ENCODE measurements at places on chromosomes 2 and 18.
A peak's percentile ranks its signal among the peaks of the same experiment; 100 is the strongest.

DNA sequence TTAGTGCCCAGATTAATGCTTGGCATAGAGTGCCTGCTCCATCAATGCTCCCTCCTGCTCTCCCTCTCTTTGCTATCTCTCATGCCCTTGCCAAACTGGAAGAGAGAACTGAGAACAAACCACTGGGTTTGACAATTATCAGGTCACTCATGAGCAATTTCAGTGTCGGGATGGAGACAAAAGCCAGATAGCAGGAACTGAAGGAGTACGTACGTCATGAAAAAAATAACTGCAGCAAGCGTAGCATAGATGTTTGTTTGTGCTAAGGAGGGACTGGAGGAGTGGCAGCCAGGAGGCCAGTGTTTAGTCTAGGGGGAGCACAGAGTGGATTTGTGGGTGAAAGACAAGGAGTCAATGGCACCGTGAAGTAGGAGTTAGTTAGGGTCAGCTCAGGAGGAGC lies 113.3 kb downstream of the POLE4 start:
- no peak for DNase-seq

- no peak for DNase-seq
Measured at GRCh38 chr2:5188636-5189035, 503.5 kb upstream of the SOX11 start.

GRCh38 chr2:203763938-203764664 lies 57.7 kb downstream of the CD28 start:
- DNase-seq, result no peak

DNA sequence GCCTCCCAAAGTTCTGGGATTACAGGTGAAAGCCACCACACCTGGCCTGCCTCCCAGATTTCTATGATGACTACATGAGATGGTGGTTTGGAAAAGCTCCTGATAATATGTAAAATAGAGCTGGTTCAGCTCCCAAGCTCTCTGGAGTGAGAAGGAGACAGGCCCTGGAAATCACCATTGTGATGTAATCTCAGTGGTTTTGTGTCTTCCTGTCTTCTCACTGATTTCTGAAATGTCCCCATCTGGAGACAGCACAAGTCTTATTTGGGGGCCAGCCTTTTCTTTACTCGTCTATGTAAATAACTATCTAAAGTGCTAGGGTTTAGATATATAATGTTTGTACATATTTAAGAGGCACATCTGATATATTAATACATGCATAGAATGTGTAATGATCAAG lies 64.0 kb downstream of the CCNT2 start:
- no peak for DNase-seq

DNA sequence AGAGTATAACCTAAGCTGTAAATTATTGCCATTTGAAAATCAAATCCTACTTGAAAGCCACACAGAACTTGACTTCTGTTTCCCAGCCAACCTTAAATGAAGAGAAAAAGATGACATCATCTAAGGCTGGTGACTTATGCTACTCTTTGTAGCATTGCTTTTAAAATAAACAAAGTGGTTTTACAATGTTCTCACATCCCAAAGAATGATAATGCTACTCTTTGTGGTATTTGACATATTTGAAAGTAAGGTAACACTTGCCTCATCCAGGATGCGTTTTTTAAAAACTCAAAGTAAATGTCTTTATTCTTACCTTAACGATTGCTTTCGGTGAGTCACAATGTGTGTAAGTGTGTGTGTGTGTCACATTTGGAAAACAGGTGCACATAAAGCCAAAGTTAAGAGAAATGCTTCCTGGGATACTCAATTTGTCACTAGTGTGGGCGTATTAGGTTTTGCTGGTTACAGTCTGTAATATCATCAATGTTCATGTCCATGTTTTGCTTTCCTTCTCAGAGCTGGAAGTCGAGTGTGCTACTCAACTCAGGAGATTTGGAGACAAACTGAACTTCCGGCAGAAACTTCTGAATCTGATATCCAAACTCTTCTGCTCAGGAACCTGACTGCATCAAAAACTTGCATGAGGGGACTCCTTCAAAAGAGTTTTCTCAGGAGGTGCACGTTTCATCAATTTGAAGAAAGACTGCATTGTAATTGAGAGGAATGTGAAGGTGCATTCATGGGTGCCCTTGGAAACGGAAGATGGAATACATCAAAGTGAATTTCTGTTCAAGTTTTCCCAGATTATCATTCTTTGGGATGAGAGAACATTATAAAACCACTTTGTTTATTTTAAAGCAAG lies 2.6 kb downstream of the PMAIP1 start:
- DNase-seq, result no peak

DNA sequence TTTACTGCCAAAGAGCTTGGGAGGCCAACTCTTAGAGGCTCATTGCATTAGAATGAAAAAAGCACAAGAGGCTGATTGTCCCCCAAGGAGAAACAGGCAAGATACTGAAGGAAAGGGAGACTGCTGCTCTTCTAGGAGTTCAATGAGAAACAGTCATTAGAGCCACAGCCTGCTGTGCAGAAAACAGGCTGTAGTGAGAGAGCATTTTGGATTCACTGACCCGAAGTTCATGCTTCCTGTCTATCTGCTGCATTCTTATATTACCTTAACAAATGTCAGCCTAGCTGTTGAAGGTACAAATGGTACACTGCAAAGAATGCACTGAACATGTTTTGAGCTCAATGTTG lies 423.3 kb downstream of the SETBP1 start:
- no peak for DNase-seq

- DNase-seq, result no peak
Measured at GRCh38 chr2:150141226-150142001, 346.1 kb downstream of the RND3 start.

DNA sequence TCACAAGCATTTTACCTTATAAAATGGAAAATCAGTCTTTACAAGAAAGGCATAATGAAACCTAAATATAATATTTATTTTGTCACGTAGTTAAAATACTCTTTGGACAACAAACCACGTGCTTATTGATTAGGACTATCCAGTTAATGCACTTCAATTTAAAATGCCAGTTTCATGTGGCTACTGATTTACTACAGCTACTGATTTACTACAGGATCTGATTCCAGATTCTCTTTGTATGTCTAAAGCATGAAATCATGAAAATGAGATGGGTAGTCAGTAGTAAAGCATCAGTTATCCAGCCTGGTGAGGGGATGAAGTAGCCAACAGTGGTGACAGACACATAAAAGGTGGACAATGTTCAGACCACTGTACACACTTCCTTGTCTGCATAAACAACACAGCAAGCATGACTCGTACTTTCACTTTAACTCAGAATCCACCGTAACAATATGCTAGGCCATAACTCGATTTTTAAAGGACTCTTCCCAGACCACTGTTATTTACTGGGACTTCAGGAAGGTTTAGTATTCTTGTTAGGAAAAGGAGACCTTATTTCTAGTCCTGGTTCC lies 24.9 kb downstream of the ACAA2 start:
- DNase-seq, result no peak

GRCh38 chr2:64837925-64838641 lies 151.1 kb upstream of the SLC1A4 start:
- DNase-seq, result no peak

- peak; percentile 35 for DNase-seq
Measured at GRCh38 chr18:76518123-76518859, 23.2 kb upstream of the ZNF516 start.

GRCh38 chr2:73368781-73369180 lies 16.9 kb upstream of the ALMS1 start:
- no peak for DNase-seq

DNA sequence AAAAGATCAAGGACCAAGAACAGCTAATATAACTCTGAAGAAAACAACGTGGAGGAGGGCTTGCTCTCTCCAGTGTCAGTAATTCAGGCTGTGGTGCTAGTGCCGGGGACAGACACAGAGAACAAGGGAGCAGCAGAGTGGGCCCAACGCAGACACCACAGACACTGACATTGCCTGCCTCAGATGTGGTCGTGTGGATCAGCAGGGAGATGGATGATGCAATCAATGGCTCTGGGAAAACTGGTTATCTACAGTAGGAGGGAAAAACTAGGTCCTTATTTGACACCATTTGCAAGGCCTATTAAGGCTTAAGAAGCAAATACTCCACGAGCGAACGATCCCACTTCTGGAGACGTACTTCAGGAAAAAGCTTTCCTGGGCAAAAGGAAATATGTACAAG lies 36.1 kb downstream of the HDLBP start:
- DNase-seq, result no peak

GRCh38 chr2:72833084-72833714 lies 7.4 kb upstream of the EXOC6B start:
- DNase-seq, result no peak

GRCh38 chr2:152646775-152647174 lies 70.5 kb downstream of the PRPF40A start:
- DNase-seq, result no peak

GRCh38 chr2:120624738-120625446 lies 110.8 kb upstream of the GLI2 start:
- no peak for DNase-seq

DNA sequence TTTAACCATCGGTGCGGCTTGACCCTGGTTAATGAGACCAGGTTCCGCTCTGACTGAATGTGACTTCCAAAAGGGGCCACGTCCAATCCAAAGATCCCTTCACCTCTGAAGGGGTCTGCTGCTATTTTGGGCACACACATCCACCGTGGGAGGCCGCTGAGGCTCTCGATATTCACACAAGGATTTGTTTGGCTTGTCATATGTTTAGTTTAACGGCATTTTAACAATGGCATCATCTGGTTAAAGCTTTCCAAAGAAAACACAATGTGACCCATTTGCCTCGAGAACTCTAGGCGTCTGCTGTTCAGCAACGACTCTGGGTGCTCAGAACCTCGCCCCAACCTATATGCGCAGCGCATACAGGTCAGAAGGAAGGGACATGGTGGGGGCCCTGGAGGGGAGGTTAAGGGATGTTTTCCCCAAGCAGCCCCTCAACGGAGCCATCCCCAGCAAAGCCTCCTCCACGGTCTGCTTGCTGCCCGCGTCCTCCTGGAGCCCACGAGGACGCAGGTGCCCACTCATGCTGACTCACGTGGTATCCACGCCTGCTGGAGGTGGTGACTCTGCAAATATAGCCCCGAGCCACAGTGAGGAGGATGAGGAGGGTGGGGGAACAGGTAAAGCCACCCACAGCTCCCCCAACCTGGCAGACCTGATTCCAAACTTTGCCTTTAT lies 260.3 kb downstream of the HDAC4 start:
- DNase-seq, result no peak

GRCh38 chr2:221775096-221775495 lies 203.0 kb upstream of the EPHA4 start:
- DNase-seq, result no peak

DNA sequence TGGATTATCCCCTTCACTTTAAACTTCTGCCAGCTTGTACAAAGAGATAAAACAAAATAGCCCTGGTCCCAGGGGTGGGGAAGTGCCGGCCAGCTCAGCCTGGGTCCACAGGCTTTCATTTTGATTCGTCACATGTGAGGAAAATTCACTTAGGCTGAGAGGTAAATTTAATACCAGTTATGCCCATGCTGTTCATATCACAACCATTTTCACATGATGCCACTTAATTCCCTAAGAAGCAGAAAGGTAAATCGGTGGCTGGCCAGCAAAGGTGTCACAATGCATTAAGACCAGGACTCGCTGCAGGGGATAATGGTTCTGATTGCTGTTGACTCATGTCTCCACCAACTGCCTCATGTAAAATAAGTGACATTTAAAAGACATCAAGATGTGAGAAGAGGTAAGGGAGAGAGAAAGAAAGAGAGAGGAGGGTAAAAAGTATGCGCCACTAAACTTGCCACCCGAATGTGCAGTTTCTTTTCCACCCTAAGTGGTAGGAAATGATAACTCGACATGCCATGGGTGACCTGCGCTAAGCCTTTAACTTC lies 261.0 kb upstream of the SIX3 start:
- no peak for DNase-seq

DNA sequence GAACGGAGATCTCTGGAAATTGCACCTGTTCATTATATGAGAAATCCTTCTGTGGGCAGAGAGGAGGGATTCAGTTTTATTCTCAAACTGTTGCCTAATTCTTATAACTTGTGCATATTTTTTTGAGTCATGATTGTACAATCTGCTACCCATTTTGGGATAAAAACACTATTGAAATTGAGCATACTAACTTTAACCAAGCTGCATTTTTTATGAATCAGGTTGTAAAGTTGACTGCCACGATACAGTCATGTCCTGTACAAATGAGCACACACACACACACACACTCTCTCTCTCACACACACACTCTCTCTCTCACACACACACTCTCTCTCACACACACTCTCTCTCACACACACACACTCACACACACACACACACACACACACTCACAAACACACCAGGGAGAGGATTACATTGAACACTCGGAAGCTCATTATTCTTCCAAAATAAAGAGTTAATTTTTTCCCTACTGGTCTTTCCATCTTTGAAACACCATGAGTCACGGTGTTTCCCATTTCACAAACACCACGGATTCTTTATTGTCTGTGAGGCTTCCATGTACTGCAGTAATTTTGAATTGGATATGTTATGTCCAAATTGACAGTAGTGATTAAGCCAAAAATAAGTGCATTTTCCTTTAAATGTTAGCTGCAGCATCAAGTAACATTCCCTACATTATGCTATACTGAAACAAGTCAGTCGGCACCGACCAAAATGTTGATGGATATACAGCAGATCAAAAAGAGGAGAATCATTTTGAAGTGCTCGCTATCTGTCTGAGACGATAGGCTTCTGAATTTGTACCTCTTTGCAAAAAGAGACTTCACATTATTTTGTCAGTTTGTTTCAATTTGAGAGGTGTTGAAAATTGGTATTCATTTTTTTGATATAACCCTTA lies 216.9 kb downstream of the ARHGAP15 start:
- no peak for DNase-seq

DNA sequence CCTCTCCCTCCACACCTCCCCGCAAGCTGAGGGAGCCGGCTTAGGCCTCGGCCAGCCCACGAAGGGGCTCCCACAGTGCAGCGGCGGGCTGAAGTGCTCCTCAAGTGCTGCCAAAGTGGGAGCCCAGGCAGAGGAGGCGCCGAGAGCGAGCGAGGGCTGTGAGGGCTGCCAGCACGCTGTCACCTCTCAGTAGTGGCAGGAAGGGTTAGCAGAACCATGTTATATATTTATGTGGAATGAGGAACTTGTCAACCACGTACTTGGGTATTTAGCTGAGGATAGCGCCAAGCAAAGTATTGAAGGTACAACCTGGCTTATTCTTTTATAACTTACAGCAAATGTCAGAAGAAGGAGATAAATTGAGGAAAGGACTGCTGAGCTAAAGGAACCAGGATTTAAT lies 144.1 kb upstream of the MGAT5 start:
- DNase-seq, result no peak

DNA sequence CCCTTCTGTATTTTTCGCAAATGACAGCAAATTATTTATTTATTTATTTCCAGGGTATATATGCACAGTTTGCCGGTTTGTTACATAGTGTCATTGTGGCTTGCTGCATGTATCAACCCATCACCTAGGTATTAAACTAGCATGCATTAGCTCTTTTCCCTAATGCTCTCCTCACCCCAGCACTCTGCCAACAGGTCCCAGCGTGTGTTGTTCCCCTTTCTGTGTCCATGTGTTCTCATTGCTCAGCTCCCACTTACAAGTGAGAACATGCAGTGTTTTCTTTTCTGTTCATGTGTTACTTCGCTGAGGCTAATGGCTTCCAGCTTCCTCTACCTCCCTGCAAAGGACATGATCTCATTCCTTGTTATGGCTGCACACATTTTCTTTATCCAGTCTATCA lies 592.3 kb downstream of the TRIB2 start:
- no peak for DNase-seq

Data from amygdala (tissue), 56 donors.